ENCODE measurements at places on chromosomes 7 and 10.

GRCh38 chr10:42654419-42654818 lies 16.0 kb upstream of the ZNF33B start:
- no peak for DNase-seq

DNA sequence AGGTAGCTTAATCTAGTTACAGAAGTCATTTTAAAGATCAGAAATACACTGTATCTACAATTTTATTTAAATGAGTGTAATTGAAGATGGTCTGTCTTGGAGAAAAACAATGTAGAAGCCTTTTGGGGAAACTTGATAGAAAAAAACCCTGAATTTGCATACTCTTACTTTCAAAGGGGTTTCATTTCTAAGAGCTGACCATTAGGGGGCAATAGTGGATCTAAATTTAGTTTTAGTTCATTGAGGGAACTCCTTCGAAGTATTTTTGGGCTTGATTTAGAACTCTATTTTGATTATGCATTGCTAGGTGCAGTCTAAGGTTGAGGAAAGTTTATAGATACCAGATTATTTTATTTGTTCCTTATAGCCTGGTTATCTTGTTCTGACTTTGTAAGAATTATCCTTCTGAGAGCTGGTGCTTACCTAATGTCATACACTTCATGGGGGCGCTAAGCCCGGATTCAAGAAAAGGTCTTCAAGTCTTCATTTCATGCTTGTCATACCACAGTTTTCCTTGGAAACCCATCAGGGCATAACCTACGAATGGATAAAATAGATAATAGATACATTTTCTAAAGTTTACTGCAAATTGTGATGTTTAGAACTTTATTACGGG lies 69.1 kb upstream of the MXI1 start:
- peak; percentile 65 for DNase-seq

- DNase-seq: no peak
These were observed 264.9 kb upstream of the FERD3L start for GRCh38 chr7:19410106-19410505.

GRCh38 chr7:156230576-156230975 lies 410.0 kb upstream of the RNF32 start:
- DNase-seq: no peak

GRCh38 chr10:101311185-101312066 lies 42.5 kb upstream of the BTRC start:
- DNase-seq: no peak

DNA sequence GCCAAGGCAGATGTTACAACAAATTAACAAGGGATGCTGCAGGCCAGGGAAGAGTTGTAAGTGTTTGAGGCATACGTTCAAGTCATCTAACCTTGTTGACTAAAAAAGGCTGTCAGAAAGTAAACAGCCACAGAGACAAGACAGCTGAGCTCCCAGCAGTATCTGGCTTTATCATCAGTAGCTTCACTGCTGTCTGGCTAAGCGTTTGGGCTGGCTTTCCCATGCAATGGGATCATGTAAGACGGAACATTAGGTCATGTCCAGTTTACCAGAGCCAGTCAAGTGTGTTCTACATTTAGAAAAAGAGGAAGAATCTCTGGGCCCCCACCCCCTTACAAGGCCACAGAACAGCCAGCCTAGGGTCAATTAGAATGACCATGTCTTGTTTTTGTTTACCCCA lies 51.3 kb upstream of the GSAP start:
- DNase-seq: no peak

DNA sequence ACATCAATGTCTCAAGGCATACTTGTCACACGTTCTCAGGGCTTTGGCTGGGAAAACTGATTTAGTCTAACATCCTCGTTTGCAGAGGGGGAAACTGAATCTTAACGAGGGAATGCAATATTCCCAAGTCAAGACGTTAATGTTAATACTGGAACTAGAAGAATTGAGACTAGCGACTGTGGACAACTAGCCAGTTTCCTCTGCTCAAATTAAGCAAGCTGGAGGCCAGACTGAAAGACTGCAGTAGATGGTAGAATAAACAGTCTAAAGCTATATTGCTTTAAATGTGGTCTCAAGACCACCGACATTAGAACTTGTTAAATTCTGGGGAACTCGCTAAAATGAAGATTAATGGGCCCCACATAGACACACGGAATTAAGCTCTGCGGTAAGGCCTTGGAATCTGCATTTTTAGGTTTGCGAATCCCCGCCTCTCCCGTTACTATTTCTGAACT lies 639 bp upstream of the TFAM start:
- peak; percentile 19 for DNase-seq

GRCh38 chr10:127578259-127578960 lies 29.3 kb downstream of the NPS start:
- no peak for DNase-seq

DNA sequence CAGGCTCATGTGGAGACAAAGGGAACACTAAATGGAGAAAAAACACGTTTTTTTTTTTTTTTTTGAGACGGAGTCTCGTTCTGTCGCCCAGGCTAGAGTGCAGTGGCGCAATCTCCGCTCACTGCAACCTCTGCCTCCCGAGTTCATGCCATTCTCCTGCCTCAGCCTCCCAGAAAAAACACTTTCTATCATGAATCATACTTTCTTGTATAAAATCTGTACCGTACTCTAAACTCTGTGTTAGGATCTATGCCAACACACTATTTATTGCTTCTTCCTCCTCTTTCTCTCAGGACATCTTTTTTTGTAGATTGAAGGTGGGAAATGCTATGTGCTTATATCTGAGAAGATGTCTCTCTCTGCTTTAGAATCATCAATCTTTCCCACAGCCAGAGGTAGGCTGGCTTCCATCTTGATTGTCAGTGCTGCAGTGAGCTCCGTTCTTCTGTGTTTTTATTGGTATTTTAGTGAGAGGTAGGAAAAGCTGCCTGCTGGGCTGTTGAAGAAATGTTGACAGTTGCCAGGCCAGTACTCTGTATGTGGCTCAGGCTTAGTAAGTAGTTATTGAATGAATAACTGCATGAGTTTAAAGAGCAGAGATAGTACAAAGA lies 101.1 kb downstream of the GPR85 start:
- peak; percentile 79 for DNase-seq
